ENCODE measurements at places on chromosomes 5 and 9.
A peak's percentile ranks its signal among the peaks of the same experiment; 100 is the strongest.

DNA sequence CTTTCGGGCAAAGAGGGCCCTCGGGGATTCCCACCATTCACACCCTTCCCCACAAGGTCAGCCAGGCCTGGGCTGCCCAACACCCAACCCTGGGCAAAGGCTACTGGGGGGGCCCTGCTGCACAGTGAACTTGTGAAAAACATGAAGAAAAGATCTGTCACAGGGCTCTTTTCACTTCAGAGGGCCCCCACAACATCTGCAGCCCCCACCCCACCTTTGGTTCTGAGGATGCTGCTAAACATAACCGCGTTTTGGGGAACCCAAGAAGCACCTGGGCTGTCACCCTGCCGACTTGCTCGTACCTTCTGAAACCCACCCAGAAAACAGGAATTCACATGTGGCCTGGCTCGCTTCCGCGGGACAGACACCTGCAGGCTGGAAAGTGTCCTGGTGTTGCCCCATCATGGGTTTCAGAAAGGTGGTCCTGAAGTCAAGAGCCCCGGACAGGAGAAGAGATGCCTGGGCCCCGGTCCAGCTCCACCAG, 29.3 kb downstream of the B4GALT1 start:
- DNase-seq = peak; percentile 52

DNA sequence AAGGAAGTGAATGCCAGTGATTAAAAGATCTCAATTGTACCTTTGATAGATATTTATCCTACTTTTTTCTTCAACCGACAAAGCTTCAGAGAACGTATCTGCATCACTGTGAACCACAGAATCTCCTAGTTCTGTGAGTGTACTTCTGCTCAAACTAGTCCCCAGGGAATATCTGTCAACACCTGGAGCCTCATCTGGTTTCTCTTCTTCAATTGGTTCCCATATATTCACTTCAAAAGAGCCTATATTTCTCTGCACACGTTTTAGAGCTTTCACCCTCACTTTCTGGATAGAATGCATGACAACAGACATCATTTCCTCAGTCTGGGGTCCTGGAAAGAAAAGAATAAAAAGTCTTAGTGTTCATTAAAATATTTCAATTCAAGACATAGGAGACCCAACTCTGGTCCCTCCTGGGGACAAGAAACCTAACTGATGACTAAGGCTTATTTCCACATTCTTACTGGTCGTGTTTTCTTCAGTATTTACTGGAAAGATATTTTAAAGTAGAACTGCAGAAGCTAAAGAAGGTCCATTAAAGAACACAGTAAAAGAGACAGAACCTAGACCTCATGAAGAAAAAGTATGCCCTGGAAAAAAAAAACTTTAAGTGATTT, 64.3 kb downstream of the CPLANE1 start:
- no peak for DNase-seq

GRCh38 chr9:7467186-7467585, 332.4 kb downstream of the DMAC1 start:
- no peak for DNase-seq

DNA sequence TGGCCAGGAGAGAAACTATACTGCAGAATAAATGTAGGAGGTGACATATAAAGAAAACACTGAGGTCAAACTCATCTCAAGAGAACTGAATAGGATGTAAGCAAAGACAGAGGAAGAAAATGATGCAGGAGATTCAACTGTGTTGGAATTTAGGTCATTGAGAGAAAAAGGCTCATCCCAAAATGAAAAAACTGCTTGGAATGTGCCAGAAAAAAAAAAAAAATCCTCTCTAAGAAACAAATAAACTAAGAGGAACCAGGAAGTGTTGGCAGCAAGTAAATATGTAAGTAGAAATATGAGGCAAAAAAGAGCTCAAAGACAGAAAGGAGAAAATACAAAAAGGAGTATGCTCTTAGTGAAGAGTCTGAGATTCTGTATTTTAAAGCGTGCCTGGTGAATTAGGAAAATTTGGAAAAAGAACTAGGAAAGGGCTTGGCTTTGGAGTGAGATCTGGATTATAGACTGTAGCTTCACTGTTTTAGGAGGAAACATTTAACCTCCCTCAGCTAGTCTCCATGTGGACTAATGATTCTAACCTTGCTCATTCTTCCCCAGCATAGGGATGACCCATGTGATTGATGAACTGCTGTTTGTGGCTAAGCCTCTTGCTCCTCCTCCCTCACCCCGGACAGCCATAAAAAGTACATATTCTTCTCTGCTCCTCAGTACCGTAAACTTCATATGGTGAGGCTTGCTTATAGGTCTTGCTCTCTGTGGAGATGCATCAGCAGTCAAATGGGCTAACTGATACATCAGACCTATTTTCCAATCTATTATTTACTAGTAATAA, 185.6 kb upstream of the POU5F2 start:
- no peak for DNase-seq

GRCh38 chr5:159156426-159157238, 52.7 kb downstream of the RNF145 start:
- no peak for DNase-seq

Data from coronary artery (tissue), 2 donors.